ENCODE measurements at places on chromosomes 13 and 19. TPM values are rescaled to one million over a fixed set of nuclear protein-coding genes. Genes with fewer than 3 reads are reported as not detected.

ZNF701 gene
- 12.6 TPM for total RNA-seq

- DNase-seq = no peak
Observed at GRCh38 chr13:81446441-81446840, 1105.5 kb upstream of the SPRY2 start.

DNA sequence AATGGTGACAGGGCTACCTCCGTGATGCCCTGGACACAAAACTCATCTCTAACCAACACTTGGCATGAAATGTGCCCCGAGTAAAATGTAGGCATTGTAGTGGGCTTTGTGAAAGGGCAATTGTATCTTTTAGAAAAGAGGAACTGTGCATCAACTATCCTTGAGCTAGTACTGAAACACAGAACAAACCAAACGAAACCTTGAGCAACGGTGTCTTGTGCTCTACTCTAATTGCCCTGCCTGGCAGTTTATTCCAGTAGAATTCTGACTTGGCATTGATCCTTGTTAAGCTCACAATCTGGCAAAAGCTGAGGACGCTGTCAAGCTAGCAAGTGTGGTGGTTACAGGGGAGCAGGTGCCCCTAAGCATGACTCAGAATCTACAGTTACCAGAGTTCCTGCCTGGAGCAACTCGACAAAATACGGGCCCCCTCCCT is 707.1 kb upstream of the SPRY2 start:
- peak; percentile 9 for DNase-seq

DNA sequence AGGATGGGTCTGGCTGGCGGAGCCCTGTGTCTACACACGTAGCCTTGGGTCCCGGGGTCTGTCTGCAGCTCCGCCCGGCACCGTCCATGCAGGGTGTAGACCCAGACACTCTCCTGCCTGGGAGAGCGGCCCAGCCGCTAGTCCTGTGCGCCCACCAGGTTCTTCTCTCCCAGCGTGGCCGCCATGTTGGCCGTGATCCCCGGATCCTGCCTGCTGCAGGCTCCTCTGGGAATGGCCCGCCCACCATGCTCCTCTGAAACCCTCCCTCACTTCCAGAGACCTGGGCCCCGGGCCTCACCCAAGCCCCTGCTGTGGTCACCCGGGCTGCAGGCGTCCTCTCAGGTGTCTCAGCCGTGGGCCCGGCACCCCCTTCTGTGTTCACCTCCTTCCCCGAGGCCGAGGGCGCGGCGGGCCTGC is 57.7 kb upstream of the MCF2L start:
- DNase-seq = no peak

- peak; percentile 19 for DNase-seq
Observed at GRCh38 chr19:47417746-47418691, 1.3 kb downstream of the MEIS3 start.

DNA sequence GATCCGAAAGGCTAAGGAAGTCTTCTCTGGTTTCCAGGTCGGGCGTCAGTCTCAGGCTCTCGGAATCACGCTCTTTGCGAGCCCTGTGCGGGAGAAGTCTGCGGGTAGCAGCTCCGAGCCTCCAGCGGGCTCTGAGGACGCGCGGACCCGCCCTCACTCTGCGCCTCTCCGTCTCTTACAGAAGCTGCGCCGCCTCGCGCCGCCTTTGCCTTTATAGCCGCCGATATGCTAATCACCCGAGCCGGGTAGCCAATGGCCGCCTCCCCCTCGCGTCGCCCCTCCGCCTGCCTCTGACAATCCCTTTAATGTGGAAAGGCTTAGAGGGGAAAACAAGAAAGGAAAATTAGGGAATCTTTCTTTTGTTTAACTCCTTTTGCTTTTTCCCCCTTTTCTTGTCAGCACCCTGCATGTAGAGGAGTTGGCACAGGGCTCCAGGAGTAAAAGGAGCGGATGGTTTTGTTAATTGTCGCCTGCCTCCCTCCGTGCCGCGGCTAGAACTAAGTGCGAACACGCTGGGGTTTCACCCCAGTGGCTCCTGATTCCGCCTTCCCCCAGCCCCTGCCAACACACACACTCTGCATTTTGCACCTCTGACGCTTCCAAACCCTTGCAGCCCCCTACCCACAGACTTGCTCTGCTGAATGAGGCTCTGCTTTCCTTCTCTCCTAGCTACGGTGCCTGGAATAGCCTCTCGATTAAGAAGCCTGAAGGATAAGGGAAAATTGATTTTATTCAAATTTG is at the start of gene PCDH8:
Gene PCDH8 (minus strand): TSS at position 186 of the 741 bp plus-strand sequence. CDS start 204 bp downstream, outside the sequence.
- DNase-seq = no peak
